ENCODE measurements at places on chromosomes 7 and 10.

DNA sequence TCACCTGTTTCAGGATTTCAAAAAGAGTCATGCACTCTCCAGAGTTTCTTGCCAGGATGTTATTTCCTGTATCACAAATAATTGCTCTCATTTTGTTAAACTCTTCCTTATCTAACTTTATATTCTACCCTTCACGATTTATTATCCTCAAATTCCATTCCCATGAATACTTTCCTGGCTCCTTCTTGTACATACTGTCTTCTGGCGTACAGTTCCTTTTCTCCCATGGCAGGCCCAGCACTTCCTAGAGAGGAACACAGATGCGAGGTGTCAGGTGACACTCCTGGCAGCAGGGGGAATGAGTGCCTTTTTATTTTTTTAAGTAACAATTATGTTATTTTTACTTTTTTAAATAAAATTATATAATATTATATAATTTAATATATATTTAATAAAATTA, 411.9 kb downstream of the TFEC start:
- DNase-seq, result no peak

GRCh38 chr7:48176356-48176893, 5.2 kb downstream of the ABCA13 start:
- no peak for DNase-seq

- no peak for DNase-seq
Observed at GRCh38 chr7:103632005-103632639, 186.1 kb upstream of the SLC26A5 start.

DNA sequence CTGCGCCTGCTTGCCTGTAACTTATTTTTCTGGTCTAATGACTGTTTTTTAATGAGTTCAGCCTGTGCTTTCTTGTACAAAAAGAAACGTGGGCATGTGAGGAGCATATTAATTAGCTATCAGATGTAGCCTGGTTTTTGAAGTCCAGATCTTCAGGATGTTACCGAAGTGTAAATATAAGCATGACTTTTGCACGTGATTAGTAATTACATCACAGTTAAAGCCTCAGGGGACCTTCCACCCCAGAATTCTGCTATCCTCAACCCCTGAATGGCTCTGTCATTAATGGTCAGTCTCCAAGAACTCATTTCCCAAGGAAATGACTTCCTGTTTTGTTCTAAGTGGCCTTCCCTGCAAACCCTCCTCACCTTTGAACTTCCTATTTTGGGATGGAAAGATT, 2.1 kb upstream of the PRXL2A start:
- no peak for DNase-seq

DNA sequence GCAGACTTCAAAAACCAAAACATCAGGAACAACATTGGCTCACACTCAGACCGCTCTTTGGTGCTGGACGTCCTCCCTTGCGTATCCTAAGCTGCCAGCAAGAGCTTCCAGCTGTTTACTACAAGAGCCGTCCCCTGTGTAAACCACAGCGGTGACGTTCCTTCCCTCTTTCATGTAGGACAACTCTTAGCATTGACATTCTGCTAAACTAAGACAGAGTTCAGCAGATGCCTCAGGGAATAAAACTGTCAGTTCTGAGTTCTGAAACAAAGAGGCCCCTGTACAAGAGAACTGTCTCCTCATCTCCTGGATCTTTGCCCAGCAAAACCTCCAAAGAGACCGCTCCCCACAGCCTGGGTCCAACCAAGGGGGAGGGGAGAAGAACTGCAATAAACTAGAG, 57.8 kb upstream of the OPALIN start:
- no peak for DNase-seq

DNA sequence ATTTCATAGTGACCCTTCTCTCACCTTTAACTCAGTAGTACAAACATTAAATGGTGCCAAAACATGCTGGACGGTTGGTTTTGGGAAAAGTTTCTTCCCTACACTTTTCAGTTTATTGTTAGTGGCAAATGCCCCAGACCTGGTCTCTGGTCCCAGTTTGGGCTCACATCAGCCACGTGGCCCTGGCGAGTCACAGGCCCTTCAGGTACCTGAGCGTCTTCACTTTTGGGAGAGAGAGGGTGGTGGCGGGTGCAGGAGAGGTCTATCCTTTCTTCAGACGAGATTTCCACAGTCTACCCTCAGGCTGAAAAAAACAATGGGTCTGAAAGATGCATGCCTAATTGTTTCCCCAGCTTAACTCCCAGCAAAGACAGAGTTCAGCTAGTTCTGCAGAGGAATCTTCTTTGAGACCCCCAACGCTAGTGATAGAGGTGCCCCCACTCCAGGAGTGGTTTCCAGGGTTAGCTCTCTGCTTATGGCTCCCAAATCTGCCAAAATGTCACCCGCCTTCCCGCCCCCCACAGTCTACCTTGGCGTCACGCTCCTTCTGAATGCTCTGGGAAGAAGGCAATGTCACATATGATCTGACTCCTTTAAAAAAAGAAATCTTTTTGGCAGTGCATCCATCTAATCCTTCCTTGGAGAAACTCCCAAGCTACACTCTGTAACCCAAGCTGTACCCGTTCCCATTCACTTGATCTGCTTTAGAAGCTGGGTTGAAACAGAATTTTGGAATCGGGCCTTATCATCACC, 384.8 kb upstream of the FOXK1 start:
- DNase-seq, result no peak

DNA sequence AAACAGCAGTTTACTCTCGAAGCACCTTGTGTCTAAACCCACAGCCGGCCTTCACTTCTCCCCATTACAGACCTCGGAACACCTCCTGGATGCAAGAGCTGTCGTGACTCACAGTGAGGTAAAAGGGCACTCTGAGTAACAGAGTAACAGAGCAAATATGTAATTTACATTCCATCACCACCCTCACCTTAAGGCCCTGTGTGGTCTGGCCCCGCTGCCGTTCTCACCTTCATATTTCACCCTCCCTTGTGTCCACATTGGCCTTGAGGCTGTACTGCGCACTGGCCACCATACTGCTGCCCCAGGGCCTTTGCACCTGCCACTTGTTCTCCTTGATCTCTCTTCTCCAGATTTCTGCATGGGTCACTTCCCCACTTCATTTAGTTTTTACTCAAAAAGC, 12.6 kb downstream of the FFAR4 start:
- DNase-seq, result no peak

DNA sequence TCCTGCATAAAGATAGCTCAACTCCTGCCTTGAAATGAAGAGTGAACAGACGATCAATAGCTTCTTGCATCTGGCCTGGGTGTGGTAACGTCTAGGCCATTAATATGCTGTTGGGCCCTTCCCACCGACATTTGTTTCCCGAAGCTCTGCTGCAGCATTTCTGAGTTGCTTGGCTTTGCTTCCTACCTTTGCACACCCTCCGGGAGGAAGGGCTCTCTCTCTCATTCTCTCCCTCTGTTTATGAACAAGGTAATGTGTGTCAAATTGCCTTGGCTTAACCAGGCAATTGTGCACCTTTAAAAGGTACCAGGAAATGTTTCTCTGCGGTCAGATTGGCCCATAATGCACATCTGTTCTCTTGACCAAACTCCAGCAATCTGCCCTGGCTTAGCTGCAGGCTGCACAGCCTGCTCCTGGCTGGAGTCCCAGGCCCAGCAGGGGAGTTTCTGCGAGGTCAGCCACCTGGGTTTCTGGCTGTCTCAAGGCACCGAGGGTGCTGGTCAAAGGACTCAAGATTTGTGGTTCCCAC, 223.7 kb downstream of the SNX10 start:
- DNase-seq, result no peak

DNA sequence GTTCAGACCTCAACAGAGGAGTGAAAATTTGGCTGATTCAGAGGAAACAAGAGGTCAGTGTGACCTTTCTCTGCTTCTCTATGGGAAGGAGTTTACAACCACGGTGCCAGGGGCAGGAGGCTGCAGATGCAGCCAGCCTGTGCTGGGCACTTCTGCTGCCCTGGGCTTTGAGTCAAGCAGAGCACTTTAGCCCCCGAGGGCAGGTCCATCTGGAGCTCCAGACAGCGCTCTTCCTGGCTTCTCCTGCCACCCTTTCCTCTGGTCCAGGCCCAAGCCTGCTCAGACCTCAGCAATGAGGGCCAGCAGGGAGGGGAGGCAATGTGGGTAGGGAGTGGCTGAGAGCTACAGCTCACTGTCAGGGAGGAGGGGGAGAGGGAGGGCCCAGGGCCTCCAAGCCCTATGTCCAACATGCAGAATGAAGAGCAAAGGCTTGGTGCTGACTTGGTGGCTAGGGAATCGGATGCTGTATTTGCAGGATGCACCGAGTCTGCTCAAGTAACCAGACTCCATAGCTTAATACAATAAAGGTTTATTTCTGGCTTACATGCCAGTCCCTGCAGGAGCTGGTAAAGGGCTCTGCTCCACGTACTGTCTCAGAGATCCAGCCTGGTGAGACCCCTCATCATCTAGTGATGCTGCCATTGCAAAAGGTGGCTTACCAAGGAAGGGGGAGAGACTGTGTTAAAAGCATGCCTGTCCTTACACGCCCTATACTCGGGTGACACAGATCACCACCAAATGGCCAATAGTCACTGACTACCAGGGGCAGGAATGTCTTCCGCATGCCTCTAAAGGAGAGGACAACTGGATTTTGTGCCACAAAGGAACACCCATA, 481.6 kb downstream of the RPS24 start:
- no peak for DNase-seq

Data from omental fat pad (tissue), 4 donors.